Activated T-cell treated with anti-CD3 and anti-CD28 coated beads, Interleukin-2, amount 50 U/mL, for 48 hours (primary cell): ENCODE measurements at places on chromosomes 11 and 22.
A peak's percentile ranks its signal among the peaks of the same experiment; 100 is the strongest.

GRCh38 chr11:16097543-16097942 lies 258.8 kb downstream of the SOX6 start:
- no peak for DNase-seq

DNA sequence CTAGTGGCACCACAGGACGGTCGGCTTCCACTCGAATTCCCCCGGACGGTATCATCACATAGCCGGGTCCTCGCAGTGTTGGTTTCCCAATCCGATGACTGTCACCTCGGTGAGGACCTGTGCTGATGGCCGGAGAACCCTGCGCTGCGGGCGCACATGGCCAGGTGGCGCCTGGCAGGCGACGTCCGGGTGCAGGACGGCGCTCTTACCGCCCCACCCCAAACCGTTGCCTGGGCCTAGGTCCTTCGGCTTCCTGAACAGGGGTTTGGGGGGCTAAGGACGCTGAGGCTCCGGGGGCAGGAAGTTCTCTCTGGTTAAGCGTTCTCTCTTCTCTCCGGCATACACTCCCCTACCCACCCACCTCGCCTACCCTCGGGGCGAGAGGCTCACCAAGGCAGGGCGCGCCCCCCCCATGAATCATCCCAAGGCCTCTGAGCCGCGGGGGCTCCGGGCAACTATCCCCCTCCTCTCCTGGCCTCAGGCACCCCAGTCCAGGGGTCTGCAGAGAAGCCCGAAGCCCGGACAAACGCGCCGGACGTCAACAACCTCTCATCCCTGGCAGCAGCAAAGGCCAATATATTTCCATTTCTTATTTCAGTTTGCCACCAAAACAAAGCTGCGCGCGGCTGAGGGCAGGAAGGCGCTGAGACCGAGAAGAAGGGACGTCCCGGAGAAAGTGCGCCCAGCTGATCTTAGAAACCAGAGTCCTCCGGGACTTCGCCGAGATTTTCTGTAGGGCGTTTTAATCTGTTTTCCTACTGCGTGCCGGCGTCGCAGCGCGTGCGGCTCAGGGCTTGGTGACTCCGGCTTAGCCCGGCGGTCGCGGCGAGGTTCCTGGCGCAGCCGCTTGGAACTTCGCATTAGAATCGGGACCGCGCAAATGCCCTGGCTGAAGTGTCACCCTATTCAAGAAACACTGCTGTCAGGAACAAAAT lies 5.6 kb downstream of the ALX4 start:
- no peak for DNase-seq

DNA sequence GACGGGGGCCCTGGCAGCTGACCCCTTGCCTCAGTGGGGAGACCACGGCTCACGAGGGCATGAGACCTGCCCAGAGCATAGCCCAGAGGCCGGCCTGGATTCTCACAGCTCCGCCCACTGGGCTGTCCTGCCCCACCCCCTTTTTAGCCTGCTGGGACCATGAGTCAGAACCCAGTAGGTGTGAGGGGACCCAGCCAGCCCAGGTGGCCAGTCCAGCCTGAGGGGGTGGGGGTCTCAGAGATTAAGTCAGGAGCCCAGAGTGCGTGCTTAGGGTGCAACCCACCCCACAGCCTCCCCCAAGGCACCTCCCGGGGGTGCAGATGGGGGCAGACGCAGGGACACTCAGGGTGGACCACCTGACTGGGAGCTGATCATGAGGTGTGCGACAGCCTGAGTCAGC lies 40.1 kb upstream of the PPARA start:
- peak; percentile 53 for DNase-seq

DNA sequence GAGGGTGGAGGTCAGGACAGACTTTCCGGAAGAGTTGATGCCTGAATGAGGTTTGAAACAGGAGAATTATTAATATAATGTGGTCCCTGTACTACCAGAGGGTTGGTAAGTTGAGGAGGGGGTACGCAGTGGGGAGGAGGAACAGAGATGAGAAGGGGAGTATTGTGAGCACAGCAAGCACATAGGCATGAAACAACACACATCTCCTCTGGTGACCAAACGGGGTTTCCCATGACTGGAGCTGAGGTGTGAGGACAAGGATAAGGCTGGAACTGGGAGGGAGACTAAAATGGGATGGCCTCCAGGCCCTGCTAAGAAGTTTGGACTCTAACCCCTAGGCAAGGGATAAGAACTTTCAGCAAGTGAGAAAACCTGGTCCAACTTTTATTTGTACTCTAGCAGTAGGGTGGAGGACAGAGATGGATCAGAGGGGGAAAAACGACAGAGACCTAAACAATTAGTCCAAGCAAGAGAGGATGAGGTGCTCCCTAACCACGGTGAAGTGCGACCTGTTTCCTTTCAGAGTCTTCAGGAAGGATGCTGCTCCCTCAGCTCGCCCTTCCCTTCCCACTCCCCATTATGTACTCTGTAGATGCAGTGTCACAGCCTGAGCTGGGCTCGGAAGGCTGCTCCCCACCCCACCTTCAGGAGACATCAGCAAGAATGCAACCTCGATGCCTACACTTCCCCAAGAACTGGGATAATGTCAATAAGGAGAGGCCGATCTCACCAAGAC lies 59.2 kb downstream of the BTG4 start:
- DNase-seq: no peak

GRCh38 chr11:74783241-74783871 lies 34.7 kb downstream of the RNF169 start:
- DNase-seq: no peak

DNA sequence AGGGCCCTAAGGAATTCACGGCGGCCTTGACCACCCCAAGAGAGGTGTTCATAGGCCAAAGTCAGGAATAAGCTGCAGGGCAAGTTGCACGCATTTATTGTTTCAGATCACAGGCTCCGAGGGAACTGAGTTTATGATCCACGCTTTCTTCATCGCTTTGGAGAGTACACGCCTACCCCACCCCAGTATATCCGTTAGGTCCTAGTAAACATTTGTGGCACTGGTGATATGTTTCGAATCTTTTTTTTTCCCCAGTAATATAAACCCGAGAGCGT lies 805 bp downstream of the GANAB start:
- DNase-seq: peak; percentile 38
